ENCODE measurements at places on chromosomes 13 and 19.
A peak's percentile ranks its signal among the peaks of the same experiment; 100 is the strongest.

DNA sequence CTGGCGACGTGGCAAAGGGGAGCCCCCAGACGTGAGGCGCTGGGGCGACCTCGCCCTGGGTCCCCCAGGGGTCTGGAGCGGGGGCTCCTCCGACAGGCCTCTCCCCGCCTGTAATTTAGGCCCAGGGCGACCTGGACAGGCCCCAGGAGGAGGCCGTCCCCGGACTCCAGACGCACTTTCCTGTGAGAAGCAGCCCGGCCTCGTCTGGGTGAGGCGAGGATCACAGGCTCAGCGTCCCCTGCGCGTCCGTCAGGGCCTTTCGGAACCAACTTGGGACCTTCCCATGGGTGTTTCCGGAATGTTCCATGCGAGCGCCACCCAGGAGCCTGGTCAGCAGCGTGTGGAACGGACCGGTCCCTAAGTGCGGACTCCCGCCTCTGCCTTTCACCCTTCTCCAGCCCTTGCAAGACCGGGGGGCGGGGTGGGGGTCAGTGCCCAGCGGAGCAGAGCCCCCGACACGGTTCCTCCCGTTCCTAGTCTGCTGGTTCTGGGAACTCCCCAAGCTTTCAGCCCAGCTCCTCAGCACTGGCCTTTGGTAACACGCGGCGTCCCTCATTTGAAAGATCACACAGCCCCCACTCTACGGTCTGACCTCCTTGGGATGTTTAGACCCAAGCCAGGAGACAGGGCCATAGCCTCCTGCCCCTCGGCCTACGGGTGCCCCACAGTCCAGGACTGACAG is 1.1 kb upstream of the GRTP1 start:
- no peak for DNase-seq

DNA sequence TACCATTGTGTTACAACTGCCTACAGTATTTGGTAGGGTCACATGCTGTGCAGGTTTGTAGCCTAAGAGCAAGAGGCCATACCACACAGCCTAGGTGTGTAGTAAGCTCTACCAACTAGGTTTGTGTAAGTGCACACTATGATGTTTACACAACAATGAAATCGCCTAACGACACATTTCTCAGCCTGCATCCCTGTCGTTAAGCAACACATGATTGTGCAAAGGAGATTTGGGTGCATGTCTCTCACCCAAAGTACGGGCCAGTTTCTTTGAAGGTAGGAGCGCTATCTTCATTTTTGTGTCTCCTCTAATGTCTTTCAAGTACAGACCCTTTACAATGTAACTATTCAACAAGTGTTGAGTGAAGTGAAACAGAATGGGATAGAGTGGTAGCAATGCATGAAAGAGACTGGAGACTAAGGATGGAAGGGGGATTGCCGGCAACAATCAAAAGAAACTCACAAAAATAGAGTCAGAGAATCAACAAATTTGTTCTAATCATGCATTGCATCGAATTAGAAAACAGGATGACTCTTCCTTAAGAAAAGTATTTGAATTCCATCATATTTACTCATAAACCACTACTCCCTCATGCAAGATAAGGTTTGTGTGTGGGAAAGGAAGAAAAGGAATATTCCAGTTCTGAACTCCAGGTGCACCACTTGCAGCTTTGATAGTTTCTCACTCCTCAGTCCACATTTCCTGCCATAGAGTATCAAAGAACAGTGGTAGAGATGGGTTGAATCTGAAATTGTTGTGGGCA is 60.2 kb upstream of the TNFRSF19 start:
- DNase-seq: no peak

DNA sequence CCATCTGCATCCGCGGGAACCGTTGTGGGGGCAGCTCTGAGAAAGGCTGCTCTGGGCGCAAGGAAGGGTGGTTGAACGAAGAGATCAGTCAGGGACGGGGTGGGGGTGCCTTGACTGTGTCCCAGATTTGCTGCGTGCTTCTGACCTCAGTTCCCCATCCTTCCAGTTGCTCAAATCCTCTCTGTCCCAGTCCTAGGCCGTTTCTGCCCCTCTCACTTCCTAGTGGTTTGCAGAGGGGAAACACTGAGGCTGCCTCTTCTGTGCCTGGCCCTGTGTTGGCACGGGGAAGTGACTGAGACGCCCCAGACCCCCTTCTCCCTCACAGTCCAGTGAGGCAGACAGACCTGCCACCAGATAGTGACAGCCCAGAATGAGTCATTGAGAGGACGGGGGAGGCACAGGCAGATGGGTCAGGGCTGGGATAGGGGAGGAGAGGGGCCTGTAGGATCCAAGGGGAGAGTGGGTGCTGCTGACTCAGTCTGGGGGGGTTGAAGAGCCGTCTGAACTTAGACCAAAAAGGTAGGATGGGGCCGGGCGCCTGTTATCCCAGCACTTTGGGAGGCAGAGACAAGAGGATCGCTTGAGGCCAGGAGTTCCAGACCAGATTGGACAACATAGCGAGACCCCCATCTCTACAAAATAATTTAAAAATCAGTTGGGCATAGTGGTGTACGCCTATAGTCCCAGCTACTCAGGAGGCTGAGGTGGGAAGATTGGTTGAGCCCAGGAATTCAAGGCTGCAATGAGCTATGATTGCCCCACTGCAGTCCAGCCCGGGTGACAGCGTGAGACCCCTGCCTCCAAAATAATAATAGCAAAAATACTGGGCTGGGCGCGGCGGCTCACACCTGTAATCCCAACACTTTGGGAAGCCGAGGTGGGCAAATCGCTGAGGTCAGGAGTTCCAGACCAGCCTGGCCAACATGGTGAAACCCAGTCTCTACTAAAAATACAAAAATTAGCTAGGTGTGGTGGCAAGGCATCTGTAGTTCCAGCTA is 26.5 kb downstream of the NUMBL start:
- DNase-seq: no peak

DNA sequence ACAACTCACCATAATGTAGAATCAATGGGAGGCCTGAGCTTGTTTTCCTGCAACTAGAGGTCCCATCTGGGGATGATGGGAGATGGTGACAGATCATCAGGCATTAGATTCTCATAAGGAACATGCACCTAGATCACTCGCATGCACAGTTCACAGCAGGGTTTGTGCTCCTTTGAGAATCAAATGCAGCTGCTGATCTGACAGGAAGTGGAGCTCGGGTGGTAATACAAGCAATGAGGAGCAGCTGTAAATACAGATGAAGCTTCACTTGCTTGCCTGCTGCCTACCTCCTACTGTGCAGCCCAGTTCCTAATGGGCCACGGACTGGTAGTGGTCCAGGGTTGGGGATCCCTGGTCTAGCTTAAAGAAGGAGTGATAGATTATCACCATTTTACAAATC is 33.0 kb downstream of the KPNA3 start:
- DNase-seq: no peak

DNA sequence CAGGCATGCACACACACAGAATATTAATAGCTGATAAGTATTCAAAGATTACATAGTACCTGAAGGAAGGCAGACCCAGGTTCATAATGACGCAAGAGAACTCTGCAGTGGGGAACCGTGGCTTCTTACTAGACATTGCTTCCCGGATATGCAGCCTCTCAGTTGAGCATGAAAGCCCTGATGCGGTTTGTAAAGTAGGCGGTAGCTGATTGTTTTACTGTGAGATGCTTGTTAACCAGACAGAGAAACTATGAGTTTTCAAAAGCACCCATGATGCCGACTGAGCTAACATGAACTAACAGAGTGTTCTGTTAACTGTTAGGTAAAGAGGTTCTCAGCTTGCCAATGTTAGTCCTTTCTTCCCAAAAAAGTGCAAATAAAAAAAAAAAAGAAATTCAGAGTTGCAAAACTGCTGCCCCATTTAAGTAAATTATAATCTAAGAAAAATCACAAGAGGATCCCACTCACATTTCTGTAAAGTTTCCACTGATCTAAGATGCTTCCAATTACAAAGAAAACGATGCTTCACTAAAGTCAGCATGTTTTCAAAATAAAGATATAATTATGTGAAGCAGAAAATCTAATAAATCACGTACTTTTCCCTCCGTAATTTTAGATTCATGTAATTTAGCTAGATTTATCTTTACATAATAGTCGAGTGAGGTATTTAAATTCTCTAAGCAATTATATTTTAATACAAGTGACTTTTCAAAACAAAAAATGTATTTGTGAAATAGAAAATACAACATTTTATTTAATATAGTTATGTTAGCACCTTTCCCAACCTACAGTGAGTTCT is 2.2 kb downstream of the FLT1 start:
- no peak for DNase-seq

- DNase-seq: no peak
Observed at GRCh38 chr19:14560776-14561108, 11.1 kb downstream of the NDUFB7 start.

GRCh38 chr19:7846155-7846646 is 16.2 kb downstream of the EVI5L start:
- DNase-seq: no peak

DNA sequence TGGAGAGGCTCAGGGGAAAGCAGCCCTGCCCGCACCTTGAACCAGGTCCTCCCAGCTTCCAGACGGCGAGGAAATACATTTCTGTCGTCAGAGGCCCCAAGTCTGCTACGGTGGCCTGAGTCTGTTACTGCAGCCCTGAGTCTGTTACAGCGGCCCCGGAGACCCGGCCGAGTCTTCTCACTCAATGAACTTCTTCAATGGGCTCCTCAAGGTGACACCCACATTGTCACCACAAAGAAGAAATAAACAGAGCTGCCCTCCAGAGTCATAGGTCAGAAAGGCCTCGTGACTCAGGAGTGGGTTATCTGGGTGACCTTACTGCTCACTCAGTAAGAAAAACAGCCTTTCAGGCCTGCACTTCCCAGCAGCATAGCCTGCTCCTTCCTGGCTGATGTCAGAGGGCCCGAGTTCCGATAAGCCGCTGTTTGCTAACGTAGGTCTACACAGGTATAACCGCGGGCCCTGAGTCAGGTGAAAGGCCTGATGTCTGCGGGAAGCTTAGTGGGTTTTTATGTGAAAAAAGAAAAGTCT is 66.9 kb upstream of the TM9SF2 start:
- no peak for DNase-seq

GRCh38 chr13:43085545-43085944 is 62.2 kb downstream of the DNAJC15 start:
- DNase-seq: peak; percentile 27

DNA sequence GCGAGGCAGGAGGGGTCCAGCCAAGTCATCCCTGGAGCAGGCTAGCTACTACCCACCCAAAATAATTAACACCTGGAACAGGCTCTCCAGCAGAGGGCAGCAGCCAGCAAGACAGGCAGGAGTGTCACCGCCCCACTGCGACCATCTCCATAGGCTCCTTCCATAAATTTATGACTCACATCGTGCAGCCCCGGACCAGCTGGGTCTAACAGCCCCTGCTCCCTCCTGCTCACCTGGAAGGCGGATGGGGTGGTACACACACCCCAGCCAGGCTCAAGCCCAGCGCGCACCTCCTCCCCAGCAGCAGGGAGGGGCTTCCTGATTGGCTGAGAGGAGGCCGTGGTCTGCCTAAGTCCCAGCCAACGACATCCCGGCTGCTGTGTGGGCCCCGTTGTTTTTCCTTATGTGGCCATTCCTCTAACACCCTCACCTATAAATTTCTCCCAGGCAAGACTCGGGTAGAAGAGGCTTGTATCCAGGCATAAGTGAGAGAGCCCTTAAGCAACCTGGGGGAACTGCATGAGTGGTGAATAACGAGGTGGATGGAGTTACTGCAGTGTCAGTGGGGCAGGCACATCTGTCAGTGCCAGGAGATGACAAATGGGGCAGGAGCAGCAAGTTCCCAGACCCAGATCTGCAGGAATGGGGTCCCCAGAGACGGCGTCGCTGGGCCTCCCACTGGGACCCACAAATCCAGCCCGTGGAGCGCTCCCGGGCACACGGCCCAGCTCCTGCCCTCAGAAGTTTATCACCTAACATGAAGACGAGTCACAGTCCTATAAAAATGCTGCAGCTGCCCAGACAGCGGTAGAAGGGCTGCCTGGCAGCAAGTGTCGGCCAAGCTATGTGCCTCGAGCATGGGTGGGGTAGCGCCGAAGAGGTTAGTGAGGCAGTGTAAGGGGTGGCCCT is 43.1 kb downstream of the CEBPG start:
- peak; percentile 59 for DNase-seq

GRCh38 chr19:33621811-33622504 is at the start of gene CHST8:
Gene CHST8, plus strand, starts transcription at chr19:33621953. Its CDS starts 67,309 bp downstream, at chr19:33689262.
- DNase-seq: peak; percentile 16

GRCh38 chr19:40056505-40056904 is 474 bp upstream of the ZNF780B start:
- no peak for DNase-seq

GRCh38 chr13:59834801-59835200 is 328.9 kb downstream of the DIAPH3 start:
- no peak for DNase-seq

DNA sequence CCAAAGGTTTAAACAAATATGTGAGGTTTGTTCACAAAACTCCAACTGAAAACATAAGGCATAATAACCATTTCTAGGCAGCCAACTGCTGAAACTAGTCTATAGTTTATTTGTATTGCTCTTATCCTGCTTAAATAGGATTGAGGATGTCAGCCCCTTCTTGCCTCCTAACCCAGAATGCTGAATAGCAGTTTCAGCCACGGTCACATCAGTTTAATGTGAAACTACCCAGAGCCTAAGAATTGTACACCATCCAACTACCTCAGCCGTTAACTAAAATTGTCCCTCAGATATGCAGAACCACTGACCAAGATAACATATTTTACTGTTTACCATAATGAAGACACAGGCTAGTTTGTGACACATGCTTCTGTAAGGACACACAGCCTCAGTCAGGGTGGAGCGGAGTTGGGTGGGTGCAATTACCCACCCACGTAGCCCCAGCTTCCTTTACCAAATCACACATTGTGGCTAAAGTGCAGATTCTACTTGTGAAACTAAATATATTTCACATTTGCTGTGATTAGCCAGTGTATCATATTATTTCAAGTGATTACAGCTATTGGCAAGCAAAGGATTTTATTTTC is 259.9 kb downstream of the EFNB2 start:
- DNase-seq: no peak

DNA sequence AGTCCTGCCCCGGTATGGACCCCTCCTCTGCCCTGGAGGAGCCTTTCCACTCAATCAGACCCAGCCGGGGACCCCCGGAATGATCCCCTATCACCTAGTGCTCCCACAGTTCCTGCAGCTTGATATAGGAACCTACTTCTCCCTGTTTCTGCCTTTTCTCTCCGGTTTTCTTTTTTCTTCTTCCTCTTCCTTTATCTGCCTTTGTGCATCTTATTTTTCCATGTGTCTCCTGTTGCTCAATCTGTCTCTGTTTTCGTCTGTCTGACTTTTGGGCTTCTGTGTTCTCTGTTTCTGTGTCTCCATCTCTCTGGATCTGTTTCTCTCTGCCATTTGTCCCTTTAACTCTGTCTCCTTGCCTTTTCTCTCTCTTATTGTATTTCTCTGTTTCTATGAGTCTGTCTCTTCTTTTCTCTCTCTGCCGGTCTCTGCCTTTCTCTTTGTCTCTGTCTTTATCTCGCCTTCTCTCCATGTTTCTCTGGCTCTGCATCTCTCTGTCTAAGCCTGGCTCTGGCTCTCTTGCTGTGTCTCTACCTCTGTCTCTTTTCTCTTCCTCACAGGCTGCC is 10.0 kb downstream of the MEGF8 start:
- DNase-seq: no peak

- DNase-seq: no peak
Observed at GRCh38 chr13:44932171-44932849, 57.0 kb downstream of the NUFIP1 start.

GRCh38 chr13:109131698-109132257 is 502.4 kb downstream of the MYO16 start:
- DNase-seq: no peak

GRCh38 chr19:42422901-42423461 is 4.2 kb downstream of the LIPE start:
- DNase-seq: no peak
